ENCODE measurements at places on chromosomes 11 and 22. TPM values are rescaled to one million over a fixed set of nuclear protein-coding genes. Genes with fewer than 3 reads are reported as not detected.

DNA sequence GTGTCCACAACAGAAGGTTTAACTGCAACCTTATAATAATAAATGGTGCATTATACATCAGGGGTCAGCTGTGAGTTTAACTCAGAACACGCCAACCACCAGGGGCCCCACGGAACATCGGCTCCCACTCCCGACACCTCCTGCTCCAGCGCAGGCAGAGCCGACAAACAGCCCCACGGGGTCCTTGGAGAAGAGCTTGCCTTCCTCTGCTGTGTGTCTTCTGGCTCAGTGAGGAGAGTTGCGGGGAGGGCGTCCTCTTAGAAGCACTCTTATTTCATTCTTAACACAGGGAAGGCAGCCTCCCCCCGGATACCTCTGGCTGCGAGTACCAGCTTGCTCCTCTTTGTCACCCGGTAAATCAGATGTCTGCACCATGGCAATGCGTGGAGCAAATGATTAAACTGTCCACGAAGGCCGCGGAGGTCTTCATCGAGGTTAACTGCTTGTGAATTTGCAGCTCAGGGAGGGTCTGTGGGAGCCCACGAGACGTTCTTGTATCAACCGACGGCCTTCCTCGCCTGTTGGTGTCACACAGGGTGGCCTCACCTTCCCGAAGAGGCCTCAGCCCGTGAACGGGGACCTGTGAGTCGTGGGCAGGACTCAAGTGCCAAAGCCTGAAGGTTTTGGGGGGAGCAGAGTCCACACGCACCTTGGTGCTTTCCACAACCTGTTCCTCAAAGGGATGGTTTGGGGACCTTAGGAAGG, 464.0 kb downstream of the BRD1 start:
- H3K4me1 ChIP-seq = no peaks in the 10 kb centered on the region
- DNase-seq = no peak

- peaks cover 3% of the 10 kb centered on the region for H3K27me3 ChIP-seq
- no peak overlapping the region for H3K4me3 ChIP-seq
- DNase-seq = no peak
These were observed 103.0 kb upstream of the OPCML start for GRCh38 chr11:133635244-133635739.

GRCh38 chr22:41330169-41330568, 28.8 kb downstream of the ZC3H7B start:
- no peak for DNase-seq
- H3K27ac ChIP-seq = no peak overlapping the region
- H3K36me3 ChIP-seq = peaks cover 30% of the 10 kb centered on the region

The RHOG gene
- total RNA-seq = 176 TPM

The MPPED2 gene
- 0.63 TPM for total RNA-seq

- H3K27ac ChIP-seq = no peak overlapping the region
- DNase-seq = no peak
- no peaks in the 10 kb centered on the region for H3K27me3 ChIP-seq
- no peak overlapping the region for H3K4me3 ChIP-seq
These were observed 17.9 kb upstream of the CTSD start for GRCh38 chr11:1781593-1781975.

DNA sequence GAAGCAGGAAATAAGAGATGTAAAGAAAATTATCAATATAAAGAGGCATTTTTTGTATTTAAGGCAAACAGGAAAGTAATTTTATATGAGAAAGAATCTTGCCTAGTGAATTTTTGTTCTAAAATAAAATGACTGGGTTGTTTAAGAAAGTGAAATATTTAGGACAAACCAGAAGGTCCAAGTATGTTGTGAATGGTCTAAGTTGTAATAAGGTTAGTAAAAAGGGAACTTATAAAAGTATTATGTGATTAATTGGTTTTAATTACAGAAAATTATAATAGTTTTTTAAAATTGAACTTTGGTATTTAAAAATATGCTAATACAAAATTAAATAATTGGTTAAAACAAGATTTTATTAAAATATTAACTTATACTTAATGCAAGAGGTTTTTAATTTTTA, 26.6 kb upstream of the EI24 start:
- peaks cover 4% of the 10 kb centered on the region for H3K36me3 ChIP-seq
- H3K4me1 ChIP-seq = no peaks in the 10 kb centered on the region
- no peaks in the 10 kb centered on the region for H3K27me3 ChIP-seq
- DNase-seq = no peak

DNA sequence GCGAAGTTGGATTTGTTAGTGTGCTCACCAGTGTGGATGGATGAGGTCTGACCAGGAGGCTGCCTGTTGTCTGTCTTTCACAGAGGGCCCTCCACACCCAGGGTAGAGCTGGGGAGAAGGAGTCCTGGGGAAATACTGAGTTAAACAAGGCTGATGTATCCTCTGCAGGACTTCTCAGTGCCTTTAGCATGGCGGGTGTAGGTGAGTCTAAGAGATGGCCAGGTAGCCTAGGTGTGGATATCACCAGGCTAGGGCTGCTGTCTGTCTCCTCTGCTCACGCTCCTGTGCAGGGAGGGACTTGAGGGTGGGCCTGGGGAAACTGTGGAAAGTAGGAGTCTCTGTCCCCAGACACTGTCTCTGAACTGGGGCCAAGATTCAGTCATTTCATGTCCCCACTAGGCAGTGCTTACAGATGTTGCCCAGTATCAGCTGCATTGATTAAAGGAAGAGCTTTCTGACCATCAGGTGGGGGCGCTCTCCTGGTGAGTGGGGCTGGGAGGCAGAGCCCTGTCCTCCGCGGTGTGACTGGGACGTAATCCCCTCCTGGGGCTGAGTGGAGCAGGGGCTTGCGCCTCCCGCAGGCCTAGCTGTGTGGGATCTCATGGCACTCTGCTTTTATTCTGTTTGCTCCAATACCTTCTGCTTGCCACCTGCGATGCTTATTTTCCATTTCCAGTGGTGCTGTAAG, 35.5 kb upstream of the CCDC188 start:
- peaks cover 3% of the 10 kb centered on the region for H3K4me1 ChIP-seq
- no peak overlapping the region for H3K27ac ChIP-seq
- no peak overlapping the region for H3K4me3 ChIP-seq
- H3K36me3 ChIP-seq = no peaks in the 10 kb centered on the region
- no peaks in the 10 kb centered on the region for H3K27me3 ChIP-seq

DNA sequence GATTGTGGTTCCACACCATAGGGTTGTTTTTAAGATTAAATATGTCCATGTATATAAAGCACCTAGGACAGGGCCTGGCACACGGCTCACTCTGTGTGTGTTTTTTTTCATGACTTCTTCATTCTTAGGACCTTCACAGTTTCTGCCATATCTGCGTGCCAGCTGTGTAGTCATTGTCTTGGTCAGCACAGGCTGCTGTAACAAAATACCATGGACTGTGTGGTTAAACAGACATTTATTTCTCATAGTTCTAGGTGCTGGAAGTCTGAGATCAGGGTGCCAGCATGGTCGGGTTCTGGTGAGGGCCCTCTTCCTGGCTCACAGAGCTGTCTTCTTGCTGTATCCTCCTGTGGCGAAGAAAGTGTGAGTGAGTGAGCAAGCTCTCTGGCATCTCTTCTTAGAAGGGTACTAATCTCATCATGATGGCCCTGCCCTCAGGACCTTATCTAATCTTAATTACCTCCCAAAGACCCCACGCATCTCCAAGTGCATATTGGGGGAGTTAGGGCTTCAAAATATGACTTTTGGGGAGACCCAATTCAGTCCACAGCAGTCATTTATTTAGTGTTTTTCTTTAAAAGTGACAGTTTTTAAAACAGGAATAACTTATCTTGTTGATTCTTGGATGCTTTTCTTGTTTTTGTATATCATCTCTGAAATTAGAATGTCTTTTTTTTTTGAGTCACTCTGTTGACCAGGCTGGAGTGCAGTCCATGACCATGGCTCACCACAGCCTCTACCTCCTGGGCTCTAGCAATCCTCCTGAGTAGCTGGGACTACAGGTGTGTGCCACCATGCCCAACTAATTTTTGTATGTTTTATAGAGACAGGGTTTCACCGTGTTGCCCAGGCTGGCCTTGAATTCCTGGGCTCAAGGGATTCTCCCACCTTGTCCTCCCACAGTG, 70.9 kb downstream of the ZNRF3 start:
- peaks cover 19% of the 10 kb centered on the region for H3K4me1 ChIP-seq
- DNase-seq = no peak
- H3K36me3 ChIP-seq = peaks cover 1% of the 10 kb centered on the region

The CCDC82 gene
- total RNA-seq = 27.0 TPM

DNA sequence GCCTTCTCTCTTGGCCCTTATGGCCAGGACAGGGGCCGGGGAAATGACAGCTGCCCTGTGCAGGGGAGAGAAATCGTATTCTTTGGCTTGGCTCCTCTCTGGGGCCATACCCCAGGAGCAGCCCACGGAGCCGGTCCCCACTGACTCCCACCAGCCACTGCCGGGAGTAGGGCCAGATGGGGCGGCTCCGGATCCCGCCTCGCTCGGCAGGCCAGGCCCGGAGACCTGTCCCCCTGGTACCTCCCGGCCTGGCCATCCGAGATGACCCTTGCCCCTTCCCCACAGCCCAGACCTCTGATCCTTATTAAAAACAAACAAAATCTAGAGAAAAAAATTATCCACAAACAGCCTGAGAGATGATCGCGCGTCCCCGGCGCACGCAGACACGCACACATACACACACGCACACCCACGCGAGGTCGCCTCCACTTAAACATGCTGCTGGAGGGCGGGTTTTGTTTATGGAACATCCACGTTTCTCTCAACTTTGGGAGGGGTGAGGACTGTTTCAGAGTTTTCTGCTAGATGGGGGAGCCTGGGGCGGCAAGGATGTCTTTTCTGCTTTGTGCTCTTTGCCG, 59.1 kb downstream of the IGLL1 start:
- H3K4me3 ChIP-seq = peak overlapping the region; percentile 17
- H3K4me1 ChIP-seq = peaks cover 3% of the 10 kb centered on the region
- DNase-seq = no peak
- H3K36me3 ChIP-seq = no peaks in the 10 kb centered on the region
- no peak overlapping the region for H3K27ac ChIP-seq
- peaks cover 11% of the 10 kb centered on the region for H3K27me3 ChIP-seq

DNA sequence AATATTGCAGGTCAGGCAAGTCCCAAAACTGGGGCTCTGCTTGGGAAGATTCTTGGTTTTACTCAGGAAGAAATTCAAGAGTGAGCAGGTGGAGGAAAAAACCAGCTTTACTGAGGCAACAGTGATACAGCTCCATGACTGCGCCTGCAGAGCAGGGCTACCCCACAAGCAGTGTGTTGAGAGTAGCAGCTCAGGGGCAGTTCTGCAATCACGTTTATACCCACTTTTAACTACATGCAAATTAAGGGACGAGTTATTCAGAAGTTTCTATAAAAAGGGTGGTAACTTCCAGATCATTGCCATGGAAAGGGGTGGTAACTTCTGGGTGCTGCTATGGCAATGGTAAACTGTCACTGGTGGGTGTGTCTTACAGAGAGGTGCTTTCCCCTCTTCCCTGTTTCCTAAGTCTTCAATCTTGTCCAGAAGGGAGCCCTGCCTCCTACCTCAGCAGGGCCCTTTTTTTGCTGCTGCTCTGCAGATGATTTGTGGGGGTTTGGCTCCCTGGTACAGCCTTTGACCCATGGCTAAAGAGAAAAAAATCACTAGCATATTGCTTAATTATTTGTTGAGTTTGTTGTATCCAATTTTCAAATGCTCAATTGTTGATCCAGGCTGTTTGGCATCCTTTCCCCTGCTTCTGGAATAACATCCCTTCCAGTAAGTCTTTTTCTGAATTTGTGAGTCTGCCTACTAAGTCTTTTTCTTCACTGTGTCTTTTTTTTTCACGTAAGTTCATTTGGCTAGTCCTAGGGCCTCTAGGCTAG, 30.0 kb upstream of the ME3 start:
- H3K27ac ChIP-seq = no peak overlapping the region
- DNase-seq = no peak
- H3K4me1 ChIP-seq = peaks cover 4% of the 10 kb centered on the region
- H3K4me3 ChIP-seq = no peak overlapping the region

DNA sequence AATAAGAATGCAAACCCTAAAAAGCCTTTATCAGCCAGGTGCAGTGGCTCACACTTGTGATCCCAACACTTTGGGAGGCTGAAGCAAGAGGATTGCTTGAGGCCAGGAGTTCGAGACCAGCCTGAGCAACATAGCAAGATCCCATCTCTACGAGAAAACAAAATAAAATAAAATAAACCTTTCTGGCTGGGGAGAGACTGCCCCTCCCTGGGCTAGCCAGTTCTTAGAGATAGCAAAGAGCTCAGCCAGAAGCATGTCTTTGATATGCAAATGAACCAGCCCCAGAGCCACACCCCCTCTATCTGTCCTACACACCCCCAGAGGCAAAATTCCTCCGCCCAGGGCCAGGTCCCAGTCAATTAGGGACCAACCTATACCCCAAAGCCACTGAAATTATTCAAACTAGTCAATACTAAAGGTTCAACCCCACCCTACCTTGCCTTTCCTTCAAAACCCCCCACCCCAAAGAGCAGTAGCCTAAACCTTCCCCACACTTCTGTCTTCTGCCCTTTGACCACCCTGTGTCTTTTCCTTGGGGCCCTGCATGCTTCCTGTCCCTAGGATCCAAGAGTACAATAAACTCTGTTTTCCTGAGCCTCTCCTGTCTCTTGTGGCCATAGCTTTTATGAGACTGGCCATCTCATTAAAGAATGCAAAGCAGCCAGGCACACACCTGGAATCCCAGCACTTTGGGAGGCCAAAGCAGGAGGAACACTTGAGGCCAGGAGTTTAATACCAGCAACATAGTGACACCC, 37.3 kb upstream of the CXCR5 start:
- H3K4me1 ChIP-seq = peaks cover 23% of the 10 kb centered on the region
- no peak overlapping the region for H3K4me3 ChIP-seq
- H3K27me3 ChIP-seq = no peaks in the 10 kb centered on the region
- no peaks in the 10 kb centered on the region for H3K36me3 ChIP-seq
- no peak for DNase-seq

DNA sequence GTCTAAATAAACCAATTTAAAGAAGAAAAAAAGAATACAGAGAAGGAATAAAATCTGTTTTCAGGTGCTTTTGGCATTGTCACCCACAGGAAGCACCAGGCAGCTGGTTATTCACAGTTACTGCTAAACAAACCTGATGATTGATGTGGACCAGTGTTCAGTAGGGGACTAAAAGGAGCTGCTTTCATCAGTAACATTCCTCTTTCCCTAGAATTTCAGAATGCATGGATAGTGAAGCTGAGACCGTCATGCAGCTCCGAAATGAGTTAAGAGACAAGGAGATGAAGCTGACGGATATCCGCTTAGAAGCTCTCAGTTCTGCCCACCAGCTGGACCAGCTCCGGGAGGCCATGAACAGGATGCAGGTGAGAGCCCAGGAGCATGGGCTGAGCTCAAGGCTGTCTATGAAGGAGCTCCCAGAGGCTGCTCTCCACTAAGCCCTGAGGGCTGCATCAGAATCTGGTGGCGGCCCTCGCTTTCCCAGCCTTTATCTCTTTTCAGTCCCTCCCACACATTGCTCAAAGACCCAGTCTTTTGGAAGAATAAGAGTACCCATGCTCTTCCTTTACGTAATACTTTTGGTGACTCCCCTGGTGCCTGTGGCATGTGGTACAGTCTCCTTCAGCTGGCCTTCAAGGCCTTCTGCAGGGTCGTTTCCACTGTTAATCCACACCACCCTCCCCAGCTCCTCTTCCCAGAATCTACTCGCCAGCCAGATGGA, 69.5 kb downstream of the DBX1 start:
- peaks cover 6% of the 10 kb centered on the region for H3K27me3 ChIP-seq
- peaks cover 8% of the 10 kb centered on the region for H3K4me1 ChIP-seq
- no peak for DNase-seq
- H3K27ac ChIP-seq = no peak overlapping the region
- H3K4me3 ChIP-seq = no peak overlapping the region

The APOL4 gene
- 0.18 TPM for total RNA-seq

- H3K36me3 ChIP-seq = no peaks in the 10 kb centered on the region
- no peaks in the 10 kb centered on the region for H3K4me1 ChIP-seq
- no peak overlapping the region for H3K4me3 ChIP-seq
- peaks cover 8% of the 10 kb centered on the region for H3K27me3 ChIP-seq
- DNase-seq = no peak
These were observed 12.9 kb downstream of the KRTAP5-5 start for GRCh38 chr11:1642288-1643145.
